ENCODE measurements at places on chromosomes 5 and 9. TPM values are rescaled to one million over a fixed set of nuclear protein-coding genes. Genes with fewer than 3 reads are reported as not detected.

GRCh38 chr9:83280268-83280667, 217.3 kb upstream of the RASEF start:
- DNase-seq: peak; percentile 88

DNA sequence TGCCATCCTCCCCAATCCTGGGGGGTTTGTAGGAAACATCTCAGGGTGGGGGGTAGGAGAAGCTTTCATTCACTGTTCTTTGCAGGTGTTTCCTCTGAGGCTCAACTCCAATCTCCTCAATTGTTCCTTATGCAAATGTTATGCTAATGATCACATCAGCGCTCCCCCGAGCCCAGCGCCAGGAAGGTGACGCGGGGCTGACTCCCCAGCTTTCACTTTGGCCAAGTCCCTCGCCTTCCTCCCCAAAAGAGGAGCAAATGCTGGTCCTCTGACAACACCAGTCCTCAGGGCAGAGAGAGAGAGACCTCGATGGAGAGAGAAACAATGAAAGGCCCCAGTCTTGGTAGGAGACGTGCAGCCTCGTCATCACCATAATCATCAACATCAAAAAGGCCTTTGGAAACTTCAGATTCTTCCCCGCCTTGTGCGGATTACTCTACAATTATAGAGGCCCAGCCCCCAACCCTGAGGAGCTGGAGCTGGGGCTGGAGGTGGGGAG, 39.1 kb downstream of the PCDH1 start:
- DNase-seq: no peak

- DNase-seq: no peak
These were observed 2.4 kb upstream of the ARSI start for GRCh38 chr5:150305095-150305494.

DNA sequence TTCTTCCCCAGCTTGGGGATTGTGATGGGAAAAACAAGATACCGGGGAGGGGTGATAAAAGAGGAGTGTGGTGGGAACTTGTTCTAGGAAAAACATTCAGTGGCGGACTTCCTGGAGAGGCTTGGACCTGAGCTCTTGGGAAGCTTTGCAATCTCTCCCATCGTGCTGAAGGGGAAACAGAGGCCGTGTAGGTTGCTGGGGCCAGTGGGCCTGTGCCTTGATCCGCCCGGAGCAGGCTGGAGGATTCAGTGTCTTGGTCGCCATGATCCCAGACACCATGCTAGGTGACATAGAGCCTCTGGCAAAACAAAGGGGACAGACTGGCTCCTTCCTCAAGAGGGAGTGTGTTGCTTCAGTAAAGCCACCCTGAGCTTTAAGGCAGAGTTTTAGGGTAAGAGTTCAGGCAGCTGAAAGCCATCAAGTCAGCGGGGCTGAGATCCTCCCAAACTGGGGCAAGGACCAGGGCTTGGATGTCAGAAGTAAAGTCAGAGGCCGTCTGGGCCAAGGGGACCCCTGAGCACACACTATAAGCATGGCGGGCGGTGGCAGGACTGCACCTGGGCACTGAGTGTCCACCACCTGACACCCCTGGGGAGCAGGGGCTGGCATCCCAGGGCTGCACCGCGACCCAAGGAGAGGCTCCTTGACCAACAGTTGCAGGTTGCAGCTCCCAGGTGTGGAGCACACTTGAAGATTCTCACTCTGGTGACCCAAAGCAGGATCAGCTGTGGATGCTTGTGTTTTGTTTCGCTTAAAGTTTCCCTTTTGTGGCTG, 44.7 kb downstream of the TRIP13 start:
- DNase-seq: no peak

- no peak for DNase-seq
These were observed 83.0 kb upstream of the EPB41L4B start for GRCh38 chr9:109403766-109404320.

- no peak for DNase-seq
These were observed 6.3 kb downstream of the NOXA1 start for GRCh38 chr9:137429546-137429890.

- DNase-seq: no peak
These were observed 51.1 kb downstream of the ABHD17B start for GRCh38 chr9:71859939-71860338.

DNA sequence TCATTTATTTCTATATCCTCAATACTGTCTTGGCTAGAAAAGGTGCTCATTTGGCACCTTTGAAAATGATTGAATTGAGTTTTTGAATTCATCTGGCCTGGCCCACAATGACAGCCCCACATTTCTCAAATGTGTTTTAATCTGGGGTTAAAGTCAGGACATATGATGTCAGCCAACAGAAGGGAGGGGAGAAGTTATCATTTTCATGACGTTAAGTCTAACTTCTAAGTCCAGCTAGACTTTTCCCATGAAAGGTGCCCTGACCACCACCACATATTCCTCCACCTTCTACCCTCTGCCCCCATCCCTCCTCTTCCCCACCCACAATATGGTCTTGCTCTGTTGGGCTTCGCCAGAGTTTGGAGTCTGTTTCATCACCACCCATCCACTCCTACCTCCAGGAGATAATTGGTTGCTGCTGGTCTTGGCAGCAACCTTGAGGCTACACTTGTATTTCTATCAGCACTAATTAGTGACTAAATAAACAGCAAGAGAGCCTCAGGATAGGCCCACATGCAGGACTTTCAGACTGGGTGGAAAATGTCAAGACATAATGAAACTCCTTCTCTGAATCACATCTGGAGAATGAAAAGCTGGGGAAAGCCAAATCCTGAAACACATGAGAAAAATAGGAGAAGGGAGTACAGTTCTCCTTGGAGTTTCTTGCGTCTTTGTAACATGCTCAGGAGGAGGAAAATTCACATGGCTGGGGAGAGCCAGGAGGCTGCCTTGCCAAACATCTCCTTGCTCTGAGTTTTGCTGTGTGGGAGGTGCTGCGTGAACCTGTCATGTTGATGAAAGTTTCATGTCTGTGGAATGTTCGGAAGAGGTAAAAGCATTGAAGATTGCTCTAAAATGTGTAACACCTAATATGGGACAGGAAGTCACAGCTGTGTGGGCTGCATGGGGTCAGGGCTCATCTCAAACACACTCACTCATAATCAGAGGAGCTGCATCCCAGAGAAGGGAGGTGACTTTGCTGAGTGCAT, 544.7 kb upstream of the KLF4 start:
- no peak for DNase-seq

The ADGRD2 gene
- total RNA-seq: not detected

- DNase-seq: no peak
These were observed 517.2 kb downstream of the CAAP1 start for GRCh38 chr9:26375448-26375847.

The FOXI1 gene
- not detected for total RNA-seq

DNA sequence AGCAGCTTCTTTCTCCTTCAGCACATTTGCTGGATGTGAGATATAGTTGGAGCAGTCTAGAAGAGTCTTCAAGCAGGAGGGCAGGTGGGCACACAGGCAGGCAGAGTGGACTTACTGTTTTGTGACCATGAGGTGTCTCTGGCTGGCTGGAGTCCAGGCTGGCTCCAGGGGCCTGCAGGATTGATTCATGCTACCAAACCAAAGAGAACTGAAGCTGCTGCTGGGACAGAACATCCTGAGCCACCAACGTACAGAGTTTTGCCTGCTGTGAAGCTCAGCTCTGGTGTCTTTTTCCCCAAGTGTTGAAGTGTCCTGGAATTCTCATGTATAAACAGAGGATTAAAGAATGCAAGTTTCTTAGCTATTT, 45.7 kb downstream of the CYSTM1 start:
- DNase-seq: no peak

DNA sequence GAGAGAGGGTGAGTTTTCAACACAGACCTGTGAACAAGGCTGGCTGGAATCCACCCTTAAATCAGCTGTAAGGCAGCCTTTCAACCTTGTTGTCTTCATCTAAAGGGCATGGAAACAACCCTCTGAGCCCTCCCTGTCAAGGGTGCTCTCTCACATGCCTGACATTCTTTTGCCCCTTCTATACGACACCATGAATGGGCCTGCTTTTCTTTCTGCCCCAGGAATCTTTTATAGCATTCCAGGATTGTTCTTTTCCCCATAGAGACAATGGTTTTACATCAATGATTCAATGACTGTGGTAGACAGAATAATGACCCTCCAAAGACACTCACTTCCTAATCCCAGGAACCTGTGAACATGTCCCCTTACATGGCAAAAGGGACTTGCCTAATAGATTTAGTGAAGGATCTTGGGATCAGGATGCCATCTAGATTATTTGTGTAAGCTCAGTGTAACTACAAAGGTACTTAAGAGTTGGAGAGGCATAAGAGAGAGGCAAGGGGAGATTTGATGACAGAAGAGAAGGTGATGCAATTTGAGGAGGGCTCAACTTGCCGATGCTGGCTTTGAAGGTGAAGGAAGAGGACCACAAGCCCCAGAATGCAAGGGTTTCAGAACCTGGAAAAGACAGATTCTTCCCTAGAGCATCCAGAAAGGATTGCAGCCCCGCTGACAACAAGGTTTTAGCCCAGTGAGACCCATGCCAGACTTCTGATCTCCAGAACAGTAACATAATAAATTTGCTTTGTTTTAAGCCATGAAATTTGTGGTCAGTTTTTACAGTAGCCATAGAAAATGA, 29.2 kb upstream of the HMHB1 start:
- DNase-seq: no peak

Data from myocyte (in vitro differentiated cells).